Globus pallidus (tissue), 1 donor: ENCODE measurements at places on chromosomes 2 and 18.
A peak's percentile ranks its signal among the peaks of the same experiment; 100 is the strongest.

- no peak for DNase-seq
Measured at GRCh38 chr2:24576146-24576545, 85.1 kb downstream of the NCOA1 start.

DNA sequence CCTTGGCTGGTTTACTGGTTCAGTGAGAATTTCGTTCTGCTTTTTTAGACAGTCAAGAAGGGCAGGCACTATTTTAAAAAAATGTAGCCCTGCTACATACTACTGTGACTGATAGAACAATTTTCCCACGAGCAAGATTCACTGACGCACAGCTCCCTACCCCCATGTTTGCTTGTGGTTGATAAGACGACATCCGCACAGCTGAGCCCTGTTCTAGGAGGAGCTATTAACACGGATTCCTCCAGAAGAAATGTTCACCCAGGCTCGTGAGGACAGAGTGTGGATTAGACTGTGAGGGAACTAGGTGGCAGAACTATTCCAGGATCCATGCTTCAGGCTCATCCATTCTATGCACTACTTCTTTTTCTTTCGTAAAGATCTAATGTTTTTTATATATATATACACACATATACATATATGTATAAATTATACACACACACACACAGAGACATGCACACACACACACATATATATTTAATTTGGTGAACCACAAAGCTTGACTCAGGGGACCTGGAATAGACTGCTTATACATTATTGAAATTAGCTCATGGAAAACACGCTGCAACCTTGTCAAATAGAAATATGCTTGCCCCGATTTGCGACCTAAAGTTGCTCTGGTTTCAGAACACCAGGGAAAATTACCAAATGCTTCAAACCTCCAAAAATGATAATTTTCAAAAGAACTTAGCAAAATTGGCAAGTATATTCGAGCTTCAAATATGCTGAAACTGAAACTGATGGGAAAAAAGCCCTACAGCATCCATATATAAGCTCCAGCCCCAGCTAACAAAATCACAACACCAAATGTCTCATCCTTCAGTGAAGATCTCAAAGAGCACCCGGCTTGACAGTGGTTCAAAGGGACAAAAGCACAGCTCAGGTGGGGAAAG is 370.4 kb downstream of the SOCS6 start:
- DNase-seq: no peak

GRCh38 chr2:66445925-66446871 is 11.3 kb downstream of the MEIS1 start:
- DNase-seq: no peak

- DNase-seq: no peak
Measured at GRCh38 chr2:192298664-192299063, 103.9 kb upstream of the TMEFF2 start.

- no peak for DNase-seq
Measured at GRCh38 chr18:48798334-48799245, 152.2 kb downstream of the SMAD7 start.

- DNase-seq: no peak
Measured at GRCh38 chr2:164773635-164774034, 68.0 kb downstream of the COBLL1 start.

- DNase-seq: no peak
Measured at GRCh38 chr2:180495606-180496005, 484.8 kb upstream of the UBE2E3 start.

DNA sequence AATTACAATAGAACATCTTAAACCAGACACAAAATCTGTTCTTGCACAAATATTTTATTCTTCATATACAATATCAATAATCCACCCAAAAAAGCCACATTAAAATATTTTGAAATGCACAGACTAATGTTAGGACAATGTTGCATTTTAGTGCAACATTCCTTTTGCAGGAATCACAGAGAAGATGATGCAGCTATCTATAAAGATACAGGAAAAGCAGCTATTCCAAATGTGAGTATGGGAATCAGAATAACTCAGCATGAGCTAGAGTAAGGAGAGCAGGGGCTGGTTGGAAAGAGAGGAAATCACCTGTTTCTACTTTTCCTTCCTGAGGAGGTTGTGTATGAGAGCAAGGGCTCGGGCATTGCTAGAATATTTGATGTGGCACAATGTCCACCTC is 4.8 kb downstream of the C2orf66 start:
- DNase-seq: no peak

GRCh38 chr2:189287982-189288521 is 108.5 kb upstream of the COL5A2 start:
- DNase-seq: peak; percentile 11

GRCh38 chr2:17470855-17471641 is 47.2 kb downstream of the RAD51AP2 start:
- DNase-seq: no peak

DNA sequence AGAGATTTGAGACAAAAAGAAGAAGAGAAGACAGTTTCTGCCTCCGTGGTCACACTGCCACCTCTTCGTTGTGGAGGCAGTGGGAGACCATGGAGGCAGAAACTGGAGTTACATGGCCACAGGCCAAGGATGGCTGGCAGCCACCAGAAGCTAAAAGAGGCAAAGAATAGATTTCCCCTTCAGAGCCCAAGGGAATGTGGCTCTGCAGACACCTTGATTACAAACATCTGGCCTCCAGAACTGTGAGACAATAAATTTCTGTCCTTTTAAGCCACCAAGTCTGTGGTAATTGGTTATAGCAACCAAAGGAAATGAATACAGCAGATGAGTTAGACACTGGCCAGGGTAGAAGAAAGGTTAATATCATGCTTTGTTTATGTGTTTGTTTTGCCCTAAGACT is 420.4 kb upstream of the LYPD1 start:
- no peak for DNase-seq

- peak; percentile 44 for DNase-seq
Measured at GRCh38 chr2:174024524-174025270, 59.5 kb upstream of the SP3 start.

- no peak for DNase-seq
Measured at GRCh38 chr18:11820697-11821096, 30.5 kb upstream of the CHMP1B start.

- DNase-seq: no peak
Measured at GRCh38 chr2:85723707-85724360, 29.7 kb downstream of the GNLY start.

GRCh38 chr2:101012054-101012705 is 10.1 kb downstream of the RPL31 start:
- DNase-seq: no peak

DNA sequence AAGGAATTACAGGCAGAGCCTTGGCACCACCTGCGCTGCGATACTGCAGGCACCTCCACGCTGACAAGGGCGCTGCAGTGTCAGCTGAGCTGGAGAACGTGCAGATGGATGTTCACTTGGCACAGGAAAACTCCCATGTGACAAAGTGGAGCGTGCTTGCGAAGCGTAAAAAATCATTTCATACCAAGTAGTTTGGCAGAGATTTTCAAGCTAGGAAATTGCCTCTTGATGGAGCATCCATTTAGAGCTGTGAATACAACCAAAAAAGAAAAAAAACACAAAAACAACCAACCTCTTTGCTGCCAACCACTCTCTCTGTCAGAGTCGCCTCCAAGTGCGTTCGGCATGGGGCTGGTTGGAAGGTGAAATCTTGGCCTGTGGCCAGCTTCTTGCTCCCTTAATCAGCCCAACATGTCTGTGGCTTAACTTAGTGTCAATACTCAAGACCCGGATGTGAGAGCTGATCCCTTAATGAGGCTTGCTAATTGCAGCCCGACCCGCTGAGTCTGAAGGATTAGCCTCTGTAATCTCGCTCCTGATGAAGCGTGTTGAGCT is 38.1 kb downstream of the ACOXL start:
- DNase-seq: no peak

DNA sequence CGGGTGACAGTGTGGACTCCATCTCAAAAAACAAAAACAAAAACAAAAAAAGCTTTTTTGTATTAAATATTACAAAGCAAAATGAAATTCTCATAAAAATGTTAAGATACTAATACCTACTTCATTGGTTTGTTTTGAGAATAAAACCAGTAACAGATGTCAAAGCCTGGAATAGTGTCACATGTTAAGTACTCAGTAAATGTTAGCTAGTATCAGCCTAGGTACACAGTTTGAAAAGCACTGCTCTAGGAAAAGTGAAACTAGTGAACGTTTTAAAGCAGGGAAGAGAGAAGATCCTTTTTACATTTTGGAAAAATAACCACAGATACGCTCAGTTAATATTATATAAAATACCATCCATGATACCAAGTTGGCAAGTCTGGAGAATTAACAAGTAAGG is 37.1 kb upstream of the ADAM17 start:
- no peak for DNase-seq

GRCh38 chr18:63321291-63321690 is 1.7 kb upstream of the BCL2 start:
- no peak for DNase-seq

GRCh38 chr2:126749537-126749936 is 93.6 kb downstream of the GYPC start:
- DNase-seq: no peak

- no peak for DNase-seq
Measured at GRCh38 chr2:219037783-219038499, 3.4 kb downstream of the CFAP65 start.

GRCh38 chr2:118339386-118339785 is 251.1 kb downstream of the INSIG2 start:
- no peak for DNase-seq

GRCh38 chr2:75729861-75730260 is 19.1 kb upstream of the GCFC2 start:
- DNase-seq: no peak

GRCh38 chr2:183993052-183993451 is 605.3 kb upstream of the ZNF804A start:
- DNase-seq: no peak

DNA sequence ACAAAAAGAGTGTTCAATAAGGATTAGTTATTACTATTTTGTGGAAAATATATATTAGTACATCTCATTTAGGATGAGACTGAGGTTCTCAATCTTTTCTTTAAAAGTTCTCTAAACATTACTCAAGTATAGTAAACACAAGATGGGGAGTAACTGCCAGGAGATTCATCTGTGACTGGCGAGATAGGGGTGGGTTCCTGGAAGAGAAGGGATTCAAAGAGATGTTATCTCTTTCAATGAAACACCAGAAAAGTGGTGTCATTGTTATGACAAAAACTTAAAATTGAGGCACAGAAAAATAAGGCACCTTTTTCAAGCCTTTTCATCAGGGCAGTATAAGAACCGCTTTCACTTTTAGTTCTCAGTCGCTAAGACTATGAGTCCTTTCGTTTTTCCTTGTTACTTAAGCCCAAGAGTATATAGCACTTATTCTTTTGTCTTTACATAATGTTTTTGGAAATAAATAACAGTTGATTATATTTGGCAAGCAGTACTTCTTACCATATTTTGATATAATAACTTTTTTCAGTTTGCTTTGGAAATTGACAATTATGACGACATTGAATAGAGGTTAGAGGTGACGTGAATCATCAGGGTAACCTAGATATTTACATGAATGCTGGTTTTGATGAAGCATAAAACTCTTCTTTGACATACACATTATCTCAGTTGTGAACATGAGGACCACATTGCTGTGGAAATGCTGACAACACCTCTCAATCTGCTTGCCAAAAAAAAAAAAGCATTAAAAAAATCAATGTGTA is 393.9 kb upstream of the TCF4 start:
- DNase-seq: no peak

- no peak for DNase-seq
Measured at GRCh38 chr2:71631411-71631931, 178.1 kb downstream of the DYSF start.

DNA sequence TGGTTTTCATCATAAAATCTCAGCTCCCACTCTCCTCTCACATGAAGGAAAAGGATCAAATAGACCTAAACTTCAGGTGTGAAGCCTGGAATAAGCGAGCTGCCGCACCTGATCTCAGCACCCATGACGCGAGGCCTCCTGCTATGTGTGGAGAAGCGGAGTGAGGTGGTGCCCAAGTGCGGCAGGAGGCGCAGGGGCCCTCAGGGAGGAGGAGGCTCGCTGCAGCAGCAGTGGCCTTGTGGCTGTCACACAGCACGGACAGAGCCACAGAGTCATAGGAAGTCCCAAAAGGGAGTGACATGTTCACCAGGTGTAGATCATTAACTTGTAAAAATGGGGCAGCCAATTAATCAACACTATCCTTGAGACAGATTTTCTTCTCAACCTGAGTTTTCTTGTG is 9.1 kb downstream of the SCLY start:
- DNase-seq: no peak

DNA sequence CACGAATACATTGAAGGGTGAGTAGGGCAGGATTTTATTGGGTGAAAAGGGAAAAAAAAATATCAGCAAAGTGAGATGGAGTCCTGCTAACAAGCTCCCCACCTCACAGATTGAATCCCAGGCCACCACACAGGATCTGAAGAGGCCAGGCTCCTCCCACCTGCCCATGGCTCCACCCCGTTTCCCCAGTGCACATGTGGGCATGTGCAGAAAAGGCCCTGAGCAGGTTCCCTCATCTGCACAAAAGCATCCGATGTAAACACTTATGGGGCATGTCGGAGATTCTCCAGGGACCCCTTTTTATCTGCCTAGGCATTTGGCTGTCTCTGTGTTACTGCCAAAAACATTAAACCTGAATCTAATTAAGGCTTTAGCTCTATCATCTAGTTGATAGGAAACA is 35.2 kb downstream of the SKA1 start:
- DNase-seq: no peak

DNA sequence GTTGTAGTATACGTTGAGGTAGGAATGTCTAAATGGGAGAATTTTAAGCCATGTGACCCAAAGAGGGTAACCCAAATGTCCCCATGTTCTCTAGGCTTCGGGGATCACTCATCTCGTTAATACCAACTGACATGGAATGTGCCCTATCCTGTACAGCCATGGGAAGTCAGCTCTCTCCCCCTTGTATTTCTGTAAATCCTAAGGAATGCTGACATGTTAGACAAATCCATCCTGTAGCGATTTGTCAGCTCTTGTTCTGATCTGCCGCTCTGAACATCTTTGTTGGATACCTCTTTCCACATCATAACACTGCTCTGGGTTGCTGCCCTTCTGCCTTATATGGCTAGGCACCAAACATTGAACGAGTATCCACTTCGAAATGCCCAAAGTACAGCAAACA is 350.6 kb downstream of the RND3 start:
- no peak for DNase-seq

DNA sequence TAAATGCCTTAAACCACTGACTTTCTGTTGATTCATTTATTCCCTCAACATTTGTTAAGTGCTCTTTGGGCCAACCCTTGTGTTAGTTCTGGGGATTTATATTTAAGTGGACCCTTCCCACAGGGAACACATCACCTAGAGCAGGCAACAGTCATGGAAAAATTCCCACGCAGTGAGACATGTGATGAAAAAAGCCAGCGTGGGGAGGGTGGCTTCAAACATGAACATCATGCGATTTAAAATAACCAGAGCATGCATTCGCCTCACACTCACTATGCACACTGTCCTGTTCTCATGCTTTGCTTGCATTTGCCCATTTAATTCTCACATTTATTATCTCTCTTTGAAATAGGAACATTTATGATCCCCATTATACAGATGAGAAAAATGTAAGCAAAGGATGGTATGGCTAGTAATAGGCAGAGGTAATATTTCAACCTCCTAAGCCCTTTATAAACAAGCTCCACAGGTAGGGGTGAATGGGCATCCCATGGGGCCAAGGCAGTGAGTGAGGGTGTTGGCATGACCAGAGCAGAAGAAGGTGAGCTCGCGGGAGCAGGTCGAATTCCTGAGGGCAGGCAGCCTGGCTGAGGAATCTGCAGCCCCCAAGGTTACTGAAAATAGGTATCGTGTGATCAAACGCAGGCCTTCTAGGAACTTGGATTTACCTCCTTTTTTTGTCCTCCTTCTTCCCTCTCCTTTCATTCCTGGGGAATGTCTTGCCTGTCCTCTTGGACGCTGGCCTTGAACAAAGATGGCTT is 297.8 kb downstream of the MYCN start:
- DNase-seq: no peak

GRCh38 chr2:107437807-107438206 is 388.9 kb upstream of the RGPD4 start:
- DNase-seq: no peak
